ENCODE measurements at places on chromosomes 6 and 20.

DNA sequence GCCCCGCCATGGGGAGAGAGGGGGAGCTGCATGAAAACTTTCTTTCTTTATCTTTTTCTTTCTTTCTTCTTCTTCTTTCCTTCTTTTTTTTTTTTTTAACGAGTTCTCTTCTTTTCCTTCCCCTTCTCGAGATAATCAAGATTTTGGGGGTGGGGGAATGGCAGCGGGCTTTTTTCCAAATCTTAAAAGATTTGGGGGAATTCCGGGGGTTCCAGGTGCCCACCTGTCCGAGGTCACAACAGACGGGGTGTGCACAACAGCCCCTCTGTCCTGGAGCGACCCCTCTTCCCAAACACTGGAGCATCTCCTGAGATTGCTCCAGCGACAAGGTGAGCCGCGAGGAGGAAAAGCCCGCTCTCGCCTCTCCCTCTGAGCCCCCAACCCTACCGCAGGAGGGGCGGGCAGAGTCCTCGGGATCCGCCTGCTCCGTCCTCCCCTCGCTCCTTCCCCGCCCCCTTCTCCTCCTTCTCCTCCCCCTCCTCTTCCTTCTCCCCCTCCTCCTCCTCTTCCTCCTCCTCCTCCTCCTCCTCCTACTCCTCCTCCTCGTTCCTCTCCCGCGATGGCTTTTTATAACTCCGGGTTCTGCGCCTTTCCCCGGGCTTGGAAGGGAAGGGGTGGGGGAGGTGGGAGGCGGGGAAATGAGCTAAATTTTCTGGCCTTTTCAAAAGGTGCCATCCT lies 689 bp upstream of the KCNB1 start:
- no peak overlapping the region for H3K27ac ChIP-seq
- H3K36me3 ChIP-seq = no peaks in the 10 kb centered on the region
- H3K4me3 ChIP-seq = peak overlapping the region; percentile 56
- no peak for DNase-seq
- H3K4me1 ChIP-seq = peaks cover 7% of the 10 kb centered on the region

- no peaks in the 10 kb centered on the region for H3K4me1 ChIP-seq
- H3K4me3 ChIP-seq = peak overlapping the region; percentile 79
- no peak for DNase-seq
- H3K27ac ChIP-seq = peak overlapping the region; percentile 88
- H3K36me3 ChIP-seq = no peaks in the 10 kb centered on the region
Measured at GRCh38 chr6:144217264-144217663, 66.9 kb downstream of the STX11 start.

- peaks cover 4% of the 10 kb centered on the region for H3K36me3 ChIP-seq
- H3K27ac ChIP-seq = peak overlapping the region; percentile 84
- H3K4me3 ChIP-seq = peak overlapping the region; percentile 69
- no peaks in the 10 kb centered on the region for H3K27me3 ChIP-seq
- H3K4me1 ChIP-seq = peaks cover 9% of the 10 kb centered on the region
Measured at GRCh38 chr20:46690219-46691106, 1.2 kb upstream of the TP53RK start.

DNA sequence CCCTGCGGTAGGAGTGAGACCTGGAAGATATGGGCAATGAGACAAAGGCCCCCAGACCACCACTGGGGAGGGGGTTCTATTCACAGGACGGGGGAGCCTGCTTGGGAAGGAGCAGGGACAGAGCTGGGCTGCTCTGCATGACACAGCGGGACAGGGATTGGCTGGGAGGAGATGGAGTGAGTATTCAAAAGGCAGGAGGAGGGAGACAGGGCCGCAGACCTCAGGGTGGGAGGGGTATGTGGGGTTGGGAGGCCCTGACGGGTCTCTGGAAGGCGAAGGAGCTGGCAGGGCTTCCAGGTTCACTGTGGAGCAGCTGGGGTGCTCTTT lies 60.8 kb upstream of the RPS6KA2 start:
- no peak overlapping the region for H3K4me3 ChIP-seq
- H3K36me3 ChIP-seq = no peaks in the 10 kb centered on the region
- no peak overlapping the region for H3K27ac ChIP-seq
- DNase-seq = no peak
- H3K4me1 ChIP-seq = peaks cover 3% of the 10 kb centered on the region

DNA sequence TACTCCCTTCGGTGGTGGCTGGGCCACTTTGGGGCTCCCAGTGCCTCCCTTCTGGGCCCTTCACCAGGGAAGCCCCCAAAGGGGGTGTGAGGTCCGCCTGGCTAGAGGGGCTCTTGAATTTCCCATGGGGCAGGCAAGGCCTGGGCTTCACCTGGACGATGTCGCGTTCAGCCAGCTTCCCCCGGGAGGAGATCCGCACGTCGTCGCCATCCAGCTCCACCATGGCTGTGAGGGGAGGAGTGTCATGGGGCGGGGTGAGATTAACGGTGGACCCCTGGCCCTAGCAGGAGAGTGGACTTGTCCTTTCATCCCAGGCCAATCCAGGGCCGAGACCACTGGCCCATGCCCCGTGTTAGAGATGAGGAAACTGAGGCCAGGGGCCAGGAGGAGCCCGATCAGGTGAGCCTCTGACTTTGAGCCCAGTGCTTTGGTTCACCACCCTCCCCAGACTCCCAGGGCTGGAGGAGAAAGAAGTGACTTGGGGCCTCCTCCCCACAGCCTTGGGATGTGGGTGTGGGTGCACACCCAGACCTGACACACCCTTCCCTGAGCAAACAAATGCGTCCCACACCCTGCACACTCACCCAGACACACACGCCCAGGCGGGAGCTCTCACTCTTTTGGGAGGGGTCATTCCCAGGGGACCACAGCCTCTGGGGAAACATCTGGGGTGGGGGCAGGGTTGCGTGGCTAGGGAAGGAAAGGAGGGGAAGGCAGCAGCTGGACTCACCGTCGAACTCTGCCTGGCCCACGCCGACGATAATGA lies 46.1 kb downstream of the RAB44 start:
- no peaks in the 10 kb centered on the region for H3K4me1 ChIP-seq
- no peak for DNase-seq
- H3K27ac ChIP-seq = no peak overlapping the region
- H3K36me3 ChIP-seq = no peaks in the 10 kb centered on the region
- H3K27me3 ChIP-seq = no peaks in the 10 kb centered on the region

DNA sequence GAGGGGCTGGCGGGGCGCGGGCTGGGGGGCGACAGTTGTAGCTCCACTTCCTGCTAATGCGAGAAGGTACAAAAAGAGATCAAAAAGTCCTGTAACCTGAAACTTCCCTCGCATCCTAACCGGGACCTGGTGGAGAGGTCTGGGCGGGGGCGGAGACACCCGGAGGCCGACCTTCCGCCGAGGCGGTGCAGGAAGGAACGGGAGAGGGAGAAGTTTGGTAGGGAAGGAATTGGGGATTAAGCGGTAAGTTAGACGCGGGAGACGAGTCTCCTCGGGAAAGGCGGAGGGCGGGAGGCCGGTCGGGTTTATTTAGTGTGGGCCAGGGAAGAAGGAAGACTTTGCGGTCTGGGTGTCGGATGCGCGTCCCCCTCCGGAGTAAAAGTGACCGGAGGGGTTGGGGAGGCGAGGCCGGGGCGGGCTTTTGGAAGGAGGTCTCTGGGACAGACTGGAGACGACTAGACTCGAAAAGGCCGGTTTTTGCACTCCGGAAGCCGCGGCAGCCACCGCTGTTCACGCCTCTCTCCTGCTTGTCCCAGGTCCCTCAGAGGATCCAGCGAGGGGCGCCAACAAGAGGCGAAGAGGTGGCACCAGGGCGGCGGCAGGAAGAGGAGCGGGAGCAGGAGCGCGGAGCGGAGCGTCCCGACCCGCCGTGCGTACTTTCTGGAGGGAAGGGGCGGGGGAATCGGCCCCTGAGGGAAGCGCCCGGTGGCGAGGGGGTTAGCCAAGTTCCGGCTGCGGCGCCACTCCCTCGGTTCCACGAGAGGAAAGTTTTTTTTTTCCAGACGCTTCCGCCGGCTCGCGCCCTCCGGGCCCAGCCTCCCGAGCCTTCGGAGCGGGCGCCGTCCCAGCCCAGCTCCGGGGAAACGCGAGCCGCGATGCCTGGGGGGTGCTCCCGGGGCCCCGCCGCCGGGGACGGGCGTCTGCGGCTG lies 734 bp downstream of the TPBG start:
- DNase-seq = peak; percentile 74
- H3K27me3 ChIP-seq = no peaks in the 10 kb centered on the region
- H3K36me3 ChIP-seq = no peaks in the 10 kb centered on the region
- peak overlapping the region; percentile 93 for H3K27ac ChIP-seq
- peak overlapping the region; percentile 63 for H3K4me3 ChIP-seq

GRCh38 chr20:9011121-9011520 lies 57.8 kb upstream of the PLCB4 start:
- H3K4me1 ChIP-seq = no peaks in the 10 kb centered on the region
- no peaks in the 10 kb centered on the region for H3K27me3 ChIP-seq
- no peak overlapping the region for H3K27ac ChIP-seq
- DNase-seq = no peak
- H3K4me3 ChIP-seq = no peak overlapping the region
- no peaks in the 10 kb centered on the region for H3K36me3 ChIP-seq

GRCh38 chr6:148520109-148520841 lies 177.6 kb downstream of the SASH1 start:
- peaks cover 34% of the 10 kb centered on the region for H3K36me3 ChIP-seq
- H3K27ac ChIP-seq = peak overlapping the region; percentile 75

DNA sequence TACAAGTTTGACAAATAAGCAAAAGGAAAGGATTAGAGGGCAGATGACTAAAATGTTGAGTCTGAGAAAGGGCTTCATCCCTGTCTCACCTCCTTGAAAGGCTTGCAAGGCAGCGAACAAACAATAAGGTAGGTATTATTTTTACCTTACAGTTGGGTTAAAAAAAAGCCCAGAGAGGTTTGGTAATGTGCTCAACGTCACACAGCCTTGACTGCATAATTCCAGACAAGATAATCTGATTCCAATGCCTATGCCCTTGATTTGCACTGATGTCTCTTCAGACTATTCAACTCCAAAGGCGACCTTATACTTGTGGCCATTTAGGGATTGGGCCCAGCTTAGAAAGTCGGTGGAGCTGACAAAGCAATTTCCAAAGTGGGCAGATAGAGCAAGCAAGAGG lies 1.7 kb downstream of the ARG1 start:
- H3K27ac ChIP-seq = no peak overlapping the region
- no peaks in the 10 kb centered on the region for H3K4me1 ChIP-seq
- H3K36me3 ChIP-seq = peaks cover 31% of the 10 kb centered on the region
- H3K4me3 ChIP-seq = no peak overlapping the region
- no peaks in the 10 kb centered on the region for H3K27me3 ChIP-seq

- H3K36me3 ChIP-seq = peaks cover 38% of the 10 kb centered on the region
- H3K4me3 ChIP-seq = peak overlapping the region; percentile 81
- H3K4me1 ChIP-seq = peaks cover 9% of the 10 kb centered on the region
- DNase-seq = no peak
Measured at GRCh38 chr20:45408646-45409213, 641 bp downstream of the DBNDD2 start.

GRCh38 chr20:62156254-62156556 lies 12.6 kb downstream of the SS18L1 start:
- no peak overlapping the region for H3K4me3 ChIP-seq
- peaks cover 2% of the 10 kb centered on the region for H3K4me1 ChIP-seq
- peaks cover 27% of the 10 kb centered on the region for H3K36me3 ChIP-seq
- no peak overlapping the region for H3K27ac ChIP-seq
- H3K27me3 ChIP-seq = no peaks in the 10 kb centered on the region

- H3K4me3 ChIP-seq = no peak overlapping the region
- DNase-seq = no peak
- H3K36me3 ChIP-seq = peaks cover 33% of the 10 kb centered on the region
- no peaks in the 10 kb centered on the region for H3K27me3 ChIP-seq
- H3K4me1 ChIP-seq = no peaks in the 10 kb centered on the region
- H3K27ac ChIP-seq = no peak overlapping the region
Measured at GRCh38 chr20:34544109-34544796, 14.3 kb upstream of the MAP1LC3A start.

- H3K4me3 ChIP-seq = no peak overlapping the region
- no peaks in the 10 kb centered on the region for H3K4me1 ChIP-seq
- H3K36me3 ChIP-seq = no peaks in the 10 kb centered on the region
- no peaks in the 10 kb centered on the region for H3K27me3 ChIP-seq
- H3K27ac ChIP-seq = no peak overlapping the region
Measured at GRCh38 chr6:8651998-8652397, 216.7 kb upstream of the SLC35B3 start.

DNA sequence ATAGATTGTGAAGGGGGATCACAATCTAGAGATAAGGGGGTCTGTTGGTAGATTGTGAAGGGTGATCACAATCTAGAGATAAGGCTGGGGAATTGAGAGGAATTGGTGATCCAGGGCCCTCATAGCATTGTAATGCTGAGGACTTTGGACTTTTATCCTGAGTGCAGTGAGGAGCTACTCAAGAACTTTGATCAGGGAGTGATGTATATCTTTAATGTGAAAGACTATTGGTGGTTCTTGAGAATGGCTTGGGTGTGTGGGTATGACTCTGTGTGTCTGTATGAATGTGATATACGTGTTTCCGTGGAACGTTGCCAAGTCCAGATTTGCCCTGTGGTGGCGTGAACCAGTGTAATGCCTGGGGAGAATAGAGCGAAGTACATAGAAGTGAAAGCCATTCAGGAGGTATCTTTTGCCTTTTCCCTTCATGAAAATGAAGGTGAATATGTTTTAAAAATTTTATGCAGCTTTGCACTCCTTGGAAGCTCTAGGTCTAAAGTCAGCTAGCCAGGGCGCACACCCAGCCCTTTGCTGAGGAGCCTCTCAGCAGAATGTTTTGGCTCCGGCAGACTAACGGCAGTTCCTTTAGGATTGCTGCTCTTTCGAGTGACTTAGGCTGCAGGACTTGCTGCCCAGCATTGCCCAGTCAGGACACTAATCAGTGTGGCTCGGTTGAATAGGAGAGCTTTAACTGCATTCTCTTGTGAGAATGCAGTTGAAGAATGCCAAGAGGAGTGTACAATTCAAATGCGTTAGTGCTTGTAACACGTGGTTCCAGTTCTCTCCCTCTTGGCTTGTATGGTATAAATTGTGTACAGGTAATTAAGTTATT lies 3.5 kb downstream of the ZFAND3 start:
- no peak for DNase-seq
- H3K36me3 ChIP-seq = no peaks in the 10 kb centered on the region
- no peaks in the 10 kb centered on the region for H3K27me3 ChIP-seq
- peak overlapping the region; percentile 21 for H3K4me3 ChIP-seq
- no peak overlapping the region for H3K27ac ChIP-seq

GRCh38 chr6:78810146-78810545 lies 57.2 kb upstream of the IRAK1BP1 start:
- no peaks in the 10 kb centered on the region for H3K36me3 ChIP-seq
- H3K27me3 ChIP-seq = no peaks in the 10 kb centered on the region
- no peak overlapping the region for H3K4me3 ChIP-seq
- H3K27ac ChIP-seq = no peak overlapping the region
- no peaks in the 10 kb centered on the region for H3K4me1 ChIP-seq

- H3K36me3 ChIP-seq = no peaks in the 10 kb centered on the region
- no peaks in the 10 kb centered on the region for H3K4me1 ChIP-seq
- no peak overlapping the region for H3K4me3 ChIP-seq
- no peaks in the 10 kb centered on the region for H3K27me3 ChIP-seq
- DNase-seq = no peak
Measured at GRCh38 chr6:126914801-126915200, 203.7 kb upstream of the RSPO3 start.

DNA sequence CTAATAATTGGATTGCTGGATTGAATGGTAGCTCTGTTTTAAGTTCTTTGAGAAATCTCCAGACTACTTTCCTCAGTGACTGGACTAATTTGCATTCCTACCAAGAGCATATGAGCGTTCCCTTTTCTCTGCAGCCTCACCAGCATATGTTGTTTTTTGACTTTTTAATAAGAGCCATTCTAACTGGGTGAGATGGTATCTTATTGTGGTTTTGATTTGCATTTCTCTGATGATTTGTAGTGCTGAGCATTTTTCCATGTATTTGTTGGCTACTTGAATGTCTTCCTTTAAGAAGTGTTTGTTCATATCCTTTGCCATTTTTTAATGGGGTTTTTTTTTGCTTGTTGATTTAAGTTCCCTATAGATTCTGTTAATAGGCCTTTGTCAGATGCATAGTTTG lies 94.7 kb upstream of the AHI1 start:
- H3K4me1 ChIP-seq = no peaks in the 10 kb centered on the region
- DNase-seq = no peak
- no peaks in the 10 kb centered on the region for H3K27me3 ChIP-seq
- H3K27ac ChIP-seq = no peak overlapping the region
- H3K4me3 ChIP-seq = no peak overlapping the region
